ENCODE measurements at places on chromosomes 6 and 20.

- peak; percentile 75 for DNase-seq
Observed at GRCh38 chr20:51156041-51156982, 133.4 kb upstream of the KCNG1 start.

DNA sequence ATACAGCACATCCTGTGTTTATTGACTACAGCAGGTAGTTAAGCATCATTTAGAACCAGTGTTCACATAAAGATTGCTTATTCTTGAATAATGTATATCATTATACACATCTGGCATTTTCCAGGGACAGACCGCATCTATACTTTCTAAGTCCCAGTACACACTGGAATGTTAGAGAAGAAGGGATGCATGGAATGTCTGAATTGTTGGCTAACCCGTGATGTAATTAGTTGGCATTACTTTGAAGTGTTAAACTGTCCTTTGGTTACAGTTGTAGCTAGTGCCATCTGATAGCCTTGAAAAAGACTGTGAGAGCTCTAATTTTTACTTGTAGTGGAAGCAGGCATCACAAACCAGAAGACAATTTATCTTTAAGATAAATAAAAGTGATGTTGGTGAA, 29.8 kb upstream of the MCHR2 start:
- DNase-seq, result no peak

GRCh38 chr6:527989-528673, 128.8 kb downstream of the HUS1B start:
- DNase-seq, result no peak

GRCh38 chr20:36856195-36856594, 19.7 kb upstream of the TLDC2 start:
- DNase-seq, result no peak

Measured in osteocyte (in vitro differentiated cells).